ENCODE measurements at places on chromosomes 3 and 15. TPM values are rescaled to one million over a fixed set of nuclear protein-coding genes. Genes with fewer than 3 reads are reported as not detected.

Gene ADAMTS17
- total RNA-seq: 0.33 TPM

Gene OSTN
- not detected for total RNA-seq

- DNase-seq: peak; percentile 76
Measured at GRCh38 chr3:122942937-122943827, 84.4 kb downstream of the SEMA5B start.

DNA sequence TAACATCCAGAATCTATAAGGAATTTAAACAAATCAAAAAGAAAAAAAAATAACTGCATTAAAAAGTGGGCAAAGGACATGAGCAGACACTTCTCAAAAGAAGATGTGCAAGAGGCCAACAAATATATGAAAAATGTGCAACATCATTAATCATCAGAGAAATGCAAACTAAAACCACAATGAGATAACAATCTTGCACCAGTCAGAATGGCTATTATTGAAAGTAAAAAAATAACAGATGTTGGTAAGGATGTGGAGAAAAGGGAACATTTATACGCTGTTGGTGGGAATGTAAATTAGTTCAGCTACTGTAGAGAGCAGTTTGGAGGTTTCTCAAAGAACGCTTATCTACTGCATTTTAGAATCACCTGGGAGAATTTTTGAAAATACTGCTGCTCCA, 186.1 kb downstream of the OTOL1 start:
- DNase-seq: no peak

- DNase-seq: no peak
Measured at GRCh38 chr15:36942248-36942827, 158.0 kb downstream of the MEIS2 start.

GRCh38 chr3:55860049-55860721, 373.1 kb upstream of the WNT5A start:
- no peak for DNase-seq

- no peak for DNase-seq
Measured at GRCh38 chr3:159007331-159007730, 205.5 kb downstream of the MFSD1 start.

DNA sequence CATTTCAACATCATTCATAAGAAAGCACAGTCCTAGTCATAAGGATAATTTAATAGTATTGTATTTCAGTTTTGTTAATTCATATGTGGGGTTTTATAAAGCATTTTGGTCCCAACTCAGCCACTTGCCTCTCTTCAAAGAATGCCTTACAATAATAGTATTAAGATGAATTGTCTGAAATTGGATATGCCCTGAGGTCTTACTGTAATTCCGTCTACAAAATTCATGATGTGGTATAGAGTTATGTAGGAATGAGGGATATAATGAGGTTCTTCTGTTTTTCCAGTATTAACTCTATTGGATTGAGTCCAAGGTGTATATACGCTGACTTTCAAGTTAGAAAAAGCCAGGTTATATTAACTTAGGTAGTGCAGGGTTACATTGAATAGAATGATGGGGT, 177.0 kb downstream of the GOLIM4 start:
- no peak for DNase-seq

DNA sequence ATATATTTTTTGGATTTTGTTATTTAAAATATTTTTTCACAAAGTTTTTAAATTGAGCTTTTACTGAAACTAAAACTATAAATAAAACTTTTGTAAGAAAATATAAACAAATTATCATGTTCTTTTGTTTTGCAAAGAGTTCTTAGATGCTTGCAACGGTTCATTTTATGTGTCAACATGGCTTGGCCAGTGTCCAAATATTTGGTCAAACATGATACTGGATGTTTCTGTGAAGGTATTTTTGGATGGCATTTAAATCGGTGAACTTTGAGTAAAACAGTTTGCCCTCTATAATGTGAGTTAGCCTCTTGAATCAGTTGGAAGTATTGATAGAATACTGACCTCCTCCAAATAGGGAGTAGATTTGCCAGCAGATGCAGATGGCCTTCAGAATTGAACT, 612.6 kb upstream of the NECTIN3 start:
- no peak for DNase-seq

DNA sequence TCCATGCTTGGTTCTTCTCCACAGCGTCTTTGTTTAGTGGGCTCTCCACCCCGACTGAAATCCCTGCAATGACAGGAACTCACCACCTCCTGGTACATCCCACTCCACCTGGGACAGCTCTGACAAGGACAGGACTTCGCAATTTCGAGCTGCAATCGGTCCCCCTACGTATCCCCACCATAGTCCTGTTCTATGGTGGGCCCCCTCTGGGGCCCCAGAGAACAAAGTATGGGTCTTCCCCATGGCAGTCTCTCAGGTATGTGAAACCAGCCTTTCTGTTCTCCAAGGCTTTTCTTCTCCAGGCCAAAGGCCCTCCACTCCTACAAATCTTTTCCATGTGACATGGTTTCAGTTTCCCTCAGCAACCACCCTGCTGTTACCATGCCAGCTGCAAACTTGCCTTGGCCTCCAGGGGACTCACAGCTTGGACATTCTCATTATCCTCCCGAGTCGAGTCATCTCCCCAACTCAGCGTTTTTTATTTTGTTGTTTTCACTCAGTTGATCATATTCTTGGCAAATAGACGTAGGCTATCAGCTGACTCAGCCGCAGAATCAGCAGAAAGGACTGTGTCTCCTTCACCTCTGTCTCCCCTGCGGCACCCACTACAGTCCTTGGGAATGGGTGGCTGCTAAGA, 233.3 kb downstream of the OPA1 start:
- DNase-seq: peak; percentile 34

Gene PLCH1
- total RNA-seq: under 0.01 TPM

DNA sequence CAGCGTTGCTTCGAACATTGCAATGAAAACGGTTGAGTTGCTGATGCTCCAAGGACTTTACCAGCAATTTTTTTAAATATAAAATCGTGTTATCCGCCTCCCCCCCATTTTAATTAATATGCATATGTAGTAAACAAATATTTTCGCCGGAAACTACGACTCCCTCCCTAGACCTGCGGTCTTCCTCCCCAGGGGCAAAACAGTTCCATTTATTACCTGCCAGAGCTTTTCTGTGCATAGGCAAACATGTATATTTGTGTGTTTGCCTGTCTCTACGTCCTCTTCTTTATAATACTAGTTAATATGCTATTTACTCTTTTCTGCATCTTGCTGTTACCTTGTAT, 593 bp upstream of the RSL24D1 start:
- DNase-seq: peak; percentile 10

DNA sequence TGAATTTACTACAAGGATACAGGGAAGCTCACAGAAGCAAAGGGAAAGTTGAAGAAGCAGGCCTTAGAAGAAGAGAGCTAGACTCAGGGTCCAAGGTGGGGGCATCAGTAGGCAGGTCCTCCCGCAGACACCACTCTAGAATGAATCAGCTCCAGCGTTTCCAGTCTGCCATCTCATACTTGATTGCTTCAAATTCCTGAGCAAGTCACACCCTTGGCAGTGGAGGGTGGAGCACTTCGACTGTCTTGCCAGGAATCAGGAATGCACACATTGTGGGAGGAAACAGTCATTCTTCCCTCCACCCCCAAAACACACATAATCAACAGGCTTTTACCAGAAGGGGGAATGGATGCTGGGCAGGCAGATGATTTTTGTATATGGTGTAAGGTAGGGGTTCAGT, 78.5 kb downstream of the CHCHD6 start:
- peak; percentile 13 for DNase-seq

DNA sequence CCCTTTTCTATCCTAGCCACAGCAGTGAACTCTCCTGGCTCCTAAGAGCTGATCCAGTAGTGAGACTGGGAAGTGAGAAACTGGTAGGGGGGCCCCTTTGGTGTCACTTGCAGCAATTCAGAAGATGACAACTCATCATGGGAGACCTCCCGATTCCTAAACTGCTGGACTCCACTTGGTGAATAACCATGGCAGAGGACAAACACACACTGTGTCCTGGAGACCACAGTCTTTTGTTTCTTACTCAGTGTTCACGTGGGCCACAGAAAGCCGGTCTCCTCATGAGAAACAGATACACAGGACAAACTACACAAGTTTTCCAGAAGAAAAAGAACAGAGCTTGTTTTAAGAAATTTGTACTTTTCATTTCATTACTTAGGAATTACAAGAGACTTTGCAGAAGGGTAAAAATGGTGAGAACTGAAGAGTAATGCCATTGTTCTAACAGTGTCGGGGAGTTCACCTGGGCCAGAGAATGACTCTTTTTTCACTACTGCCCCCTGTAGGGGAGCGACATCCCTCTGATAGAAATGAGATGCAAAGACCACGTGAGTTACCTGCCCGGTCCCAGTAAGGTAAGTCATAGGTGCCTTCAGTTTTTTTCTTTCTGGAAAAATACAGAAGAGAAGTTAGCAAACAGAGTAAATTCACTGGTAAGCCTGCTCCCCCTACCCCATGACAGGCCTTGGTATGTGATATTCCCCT, 38.1 kb downstream of the ST3GAL6 start:
- no peak for DNase-seq

DNA sequence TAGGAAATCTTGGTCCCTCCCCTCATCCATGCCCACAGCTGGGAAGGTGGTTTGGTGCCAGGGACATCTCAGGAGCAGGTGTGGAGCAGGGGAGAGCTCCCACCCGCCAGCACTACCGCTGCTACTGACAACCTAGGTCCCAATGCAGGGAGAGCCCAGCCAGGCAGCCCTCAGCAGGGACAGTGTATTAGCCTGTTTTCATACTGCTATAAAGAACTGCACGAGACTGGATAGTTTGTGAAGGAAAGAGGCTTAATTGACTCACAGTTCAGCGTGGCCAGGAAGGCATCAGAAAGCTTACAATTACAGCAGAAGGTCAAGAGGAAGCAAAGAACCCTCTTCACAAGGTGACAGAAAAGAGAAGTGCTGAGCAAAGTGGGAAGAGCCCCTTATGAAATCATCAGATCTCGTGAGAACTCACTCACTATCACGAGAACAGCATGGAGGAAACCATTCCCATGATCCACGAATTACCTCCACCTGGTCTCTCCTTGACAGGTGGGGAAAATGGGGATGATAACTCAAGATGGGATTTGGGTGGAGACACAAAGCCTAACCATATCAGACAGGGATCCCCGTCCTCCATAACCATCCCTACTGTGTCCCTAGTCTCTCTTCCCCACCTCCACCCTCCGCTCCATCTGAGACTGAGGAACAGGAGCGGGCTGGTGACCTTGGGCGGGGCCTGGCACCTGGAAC, 218.6 kb downstream of the TBC1D2B start:
- DNase-seq: no peak

DNA sequence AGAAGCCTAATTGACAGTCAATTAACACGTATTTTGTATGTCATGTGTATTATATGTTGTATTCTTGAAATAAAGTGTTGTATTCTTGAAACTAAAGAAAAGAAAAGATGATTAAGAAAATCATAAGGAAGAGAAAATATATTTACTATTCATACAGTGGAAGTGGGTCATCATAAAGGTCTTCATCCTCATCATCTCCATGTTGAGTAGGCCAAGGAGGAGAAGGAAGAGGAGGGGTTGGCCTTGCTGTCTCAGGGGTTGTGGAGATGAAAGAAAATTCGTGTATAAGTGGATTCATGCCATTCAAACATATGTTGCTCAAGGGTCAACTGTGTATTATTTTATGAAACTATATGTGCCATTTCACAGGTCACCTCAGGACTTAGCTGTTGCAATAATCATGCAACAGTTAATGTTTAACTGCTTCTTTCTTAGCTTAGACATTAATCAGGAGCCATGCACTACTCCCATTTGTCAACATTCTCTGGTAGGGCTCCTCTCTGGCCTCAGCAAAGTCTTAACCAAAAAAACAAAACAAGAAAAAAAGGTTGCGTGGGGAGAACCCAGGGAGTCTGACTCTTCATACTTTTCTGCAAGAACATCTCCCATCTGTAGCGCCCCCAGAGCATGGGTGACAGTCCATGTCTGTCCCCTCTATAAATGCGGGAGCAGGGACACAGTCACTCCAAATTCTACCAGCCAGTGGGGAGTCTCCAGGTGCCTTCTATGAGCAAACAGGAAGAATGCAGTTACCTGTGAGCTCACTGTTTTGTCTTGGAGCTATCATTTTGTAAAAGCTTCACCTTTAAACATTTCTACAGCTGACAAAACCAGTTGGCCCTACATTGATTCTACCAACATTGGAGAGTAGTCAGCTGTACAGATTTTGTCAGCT, 19.9 kb upstream of the LRRC2 start:
- no peak for DNase-seq

Gene GOLGB1
- total RNA-seq: 60.1 TPM

Gene ACAN
- 1.2 TPM for total RNA-seq

DNA sequence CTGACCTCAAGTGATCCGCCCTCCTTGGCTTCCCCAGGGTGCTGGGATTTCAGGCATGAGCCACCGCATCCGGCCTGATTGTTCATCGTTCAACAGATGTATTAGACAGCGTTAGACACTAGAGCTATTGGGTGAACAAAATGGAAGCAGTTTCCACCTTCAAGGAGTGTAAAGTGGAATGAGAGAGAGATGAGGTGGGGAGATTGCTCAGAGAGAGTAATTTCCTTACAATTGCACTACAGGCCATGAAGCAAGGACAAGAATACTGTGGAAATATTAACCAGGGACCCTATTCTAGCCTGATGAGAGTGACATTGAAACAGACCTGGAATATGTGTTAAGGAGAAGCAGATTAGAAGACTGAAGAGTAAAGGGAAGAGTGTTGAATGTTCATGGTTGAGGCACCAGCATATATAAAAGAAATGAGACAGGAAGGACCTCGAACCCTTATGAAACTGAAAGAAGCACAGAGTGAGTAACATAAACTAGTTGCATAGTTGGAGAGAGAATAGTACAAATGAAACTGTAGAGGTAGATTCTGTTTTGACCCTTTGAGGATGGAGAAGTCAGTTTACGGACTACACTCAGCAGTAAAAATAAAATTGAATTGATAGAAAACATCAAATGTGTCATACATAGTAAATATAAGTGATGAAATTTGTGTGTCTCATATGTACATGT, 7.2 kb downstream of the RTF1 start:
- DNase-seq: no peak

DNA sequence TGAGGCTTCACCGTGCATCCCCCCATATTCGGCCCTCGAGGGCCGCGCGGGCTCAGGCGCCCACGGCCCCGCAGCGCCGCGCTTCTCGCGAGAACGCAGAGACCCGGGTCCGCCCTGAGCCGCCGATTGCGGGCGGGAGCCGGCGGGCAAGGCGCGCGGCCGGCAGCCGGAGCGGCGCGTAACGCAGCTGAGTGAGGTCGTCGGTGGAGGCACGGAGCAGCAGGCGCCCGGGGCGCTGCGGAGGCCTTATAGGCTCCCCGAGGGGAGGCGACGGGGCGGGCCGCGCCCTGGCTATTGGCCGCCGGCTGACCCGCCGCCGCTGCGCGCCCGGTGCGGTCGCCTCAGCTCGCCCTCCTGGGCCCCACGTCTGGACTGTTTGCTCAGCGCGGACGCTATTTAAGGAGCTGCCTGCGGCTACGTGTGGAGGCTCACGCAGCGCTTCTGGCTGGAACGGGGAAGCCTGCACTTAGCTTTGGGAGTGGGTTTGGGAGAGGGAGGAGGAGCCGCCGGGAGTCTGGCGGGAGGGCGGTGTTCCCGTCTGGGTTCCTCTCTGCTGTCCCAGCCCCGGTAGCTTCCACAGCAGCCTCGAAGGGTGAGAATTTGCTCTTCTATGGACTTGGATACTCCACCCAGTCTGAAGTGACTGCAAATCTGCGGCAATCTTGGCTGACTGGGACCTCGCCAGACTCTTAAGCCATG, at the start of gene PLOD2:
TSS of gene PLOD2 (minus strand) at position 221 of the 699 bp plus-strand sequence. CDS start at position 26, 195 bp downstream.
- peak; percentile 90 for DNase-seq

Gene HIGD2B
- not detected for total RNA-seq

Gene TRPC1
- 14.0 TPM for total RNA-seq

Gene CDCP1
- total RNA-seq: 0.17 TPM

- no peak for DNase-seq
Measured at GRCh38 chr15:29473621-29474105, 204.0 kb upstream of the NSMCE3 start.

Gene SLC28A1
- total RNA-seq: not detected

Gene PLA2G4E
- not detected for total RNA-seq

Gene NPAP1
- total RNA-seq: not detected

- DNase-seq: no peak
Measured at GRCh38 chr3:54366839-54367238, 244.5 kb downstream of the CACNA2D3 start.
